Suppressor macrophage (primary cell): ENCODE measurements at places on chromosomes 16 and 17.

- DNase-seq: peak; percentile 46
Observed at GRCh38 chr16:69017036-69017783, 88.2 kb upstream of the HAS3 start.

- no peak for DNase-seq
Observed at GRCh38 chr16:14572535-14572934, 57.5 kb downstream of the PARN start.

DNA sequence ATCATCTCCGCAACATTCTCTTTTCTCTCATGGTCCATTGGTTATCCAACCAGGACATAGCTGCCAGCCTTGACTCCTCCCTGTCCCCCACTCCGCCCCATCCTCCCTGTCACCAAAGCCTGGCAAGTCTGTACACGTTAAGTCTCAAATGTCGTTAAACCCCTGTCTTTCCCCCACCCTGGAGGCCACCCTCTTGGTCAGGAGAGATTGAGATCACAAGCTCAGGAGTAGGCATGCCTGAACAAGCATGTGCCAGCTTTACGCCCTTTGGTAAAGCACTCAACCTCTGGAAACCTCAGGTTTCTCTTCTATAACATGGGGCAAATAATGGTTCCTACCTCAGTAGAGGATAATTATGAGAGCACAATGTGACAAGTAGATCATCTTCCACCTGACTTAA is 38.1 kb upstream of the CCL1 start:
- no peak for DNase-seq

DNA sequence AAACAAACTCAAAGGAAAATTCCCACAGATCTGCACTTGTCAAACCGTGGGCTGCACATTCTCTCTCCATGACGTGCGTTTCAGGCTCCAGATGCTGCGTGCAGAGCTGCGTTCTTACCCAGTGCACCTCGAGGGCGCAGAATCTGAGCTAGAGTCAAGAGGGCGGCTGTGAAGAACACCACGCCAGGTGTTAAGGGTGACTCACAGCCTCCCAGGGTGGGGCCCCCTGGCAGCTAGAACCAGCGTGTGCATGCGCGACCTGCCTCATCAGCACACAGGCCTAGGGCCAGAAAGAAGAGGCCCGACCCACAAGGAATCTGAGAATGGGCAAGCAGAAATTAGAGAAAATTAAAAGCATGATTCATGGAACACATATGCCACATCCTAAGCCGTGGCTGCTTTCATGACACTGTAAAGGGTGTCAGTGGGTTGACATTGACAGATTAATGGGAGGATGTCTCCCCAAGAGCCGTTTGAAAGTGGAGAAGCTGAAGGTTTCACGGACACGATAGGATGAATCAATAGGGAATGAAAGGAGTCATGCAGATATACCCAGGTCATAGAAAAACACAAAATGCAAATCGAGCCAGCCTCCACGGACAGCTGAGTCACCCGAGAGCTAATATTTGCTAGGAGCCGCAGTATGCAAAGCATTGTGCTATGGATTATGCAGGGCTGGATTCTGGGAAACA is 29.0 kb downstream of the MARCHF10 start:
- DNase-seq: no peak

DNA sequence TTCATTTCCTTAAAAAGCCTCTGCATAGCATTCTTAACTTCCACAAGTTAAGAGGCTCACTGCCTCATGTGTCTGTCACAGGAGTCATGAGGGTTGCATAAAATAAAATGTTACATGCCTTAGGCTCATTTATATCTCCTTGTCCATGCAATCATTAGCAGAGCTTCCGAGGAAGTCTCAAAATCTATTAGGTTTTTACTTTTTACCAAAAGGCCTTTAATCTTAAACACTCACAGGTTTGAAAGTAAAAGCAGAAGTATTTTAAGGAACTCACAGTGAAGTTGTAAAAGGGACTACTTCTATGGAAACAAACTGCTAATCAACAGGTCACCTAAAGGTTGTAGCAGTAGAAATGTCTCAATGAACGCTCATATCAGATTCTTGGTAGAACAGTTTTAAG is 5.2 kb upstream of the ATP6V0A1 start:
- DNase-seq: peak; percentile 77

DNA sequence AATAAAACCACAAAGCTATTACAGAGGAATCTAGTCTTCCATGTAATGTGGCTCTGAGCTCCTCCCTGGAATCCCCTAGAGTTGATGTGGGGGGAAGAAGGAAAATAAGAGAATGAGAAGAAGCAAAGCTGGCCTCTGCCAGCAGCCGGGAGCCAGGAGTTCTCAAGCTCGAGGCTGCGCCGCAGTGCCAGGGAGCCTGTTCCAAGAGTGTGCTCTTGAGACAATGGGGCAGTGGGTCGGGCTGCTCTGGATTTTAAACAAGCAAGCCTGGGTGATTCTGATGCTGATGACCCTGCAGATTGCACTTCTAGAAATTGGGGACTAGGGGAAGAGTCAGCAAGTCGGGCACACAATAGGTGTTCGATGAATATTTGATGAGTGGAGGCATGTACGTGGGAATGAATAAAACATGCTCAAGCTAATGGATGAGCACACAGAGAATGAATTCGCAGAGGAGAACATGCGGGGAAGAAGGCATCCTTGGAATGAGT is 119.9 kb downstream of the CMIP start:
- no peak for DNase-seq

DNA sequence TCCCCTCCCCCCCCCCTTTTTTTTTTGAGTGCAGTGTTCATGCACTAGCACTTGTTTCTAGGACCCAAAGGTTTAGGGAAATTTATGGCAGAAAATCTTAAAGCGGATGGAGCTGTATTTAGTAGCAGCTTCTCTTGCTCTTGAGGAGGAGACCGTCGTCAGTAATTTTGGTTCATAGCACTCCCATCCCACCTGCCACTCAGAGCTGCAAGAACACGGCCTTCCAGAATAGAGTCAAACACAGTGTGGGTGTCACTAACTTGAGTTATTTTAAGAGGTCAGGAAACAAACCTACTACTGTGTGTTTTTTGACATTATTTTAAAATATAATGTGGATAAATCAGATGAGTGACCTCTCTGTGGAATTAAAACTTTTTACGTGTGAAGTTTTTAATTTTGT is 37.3 kb downstream of the SEC14L1 start:
- DNase-seq: no peak

DNA sequence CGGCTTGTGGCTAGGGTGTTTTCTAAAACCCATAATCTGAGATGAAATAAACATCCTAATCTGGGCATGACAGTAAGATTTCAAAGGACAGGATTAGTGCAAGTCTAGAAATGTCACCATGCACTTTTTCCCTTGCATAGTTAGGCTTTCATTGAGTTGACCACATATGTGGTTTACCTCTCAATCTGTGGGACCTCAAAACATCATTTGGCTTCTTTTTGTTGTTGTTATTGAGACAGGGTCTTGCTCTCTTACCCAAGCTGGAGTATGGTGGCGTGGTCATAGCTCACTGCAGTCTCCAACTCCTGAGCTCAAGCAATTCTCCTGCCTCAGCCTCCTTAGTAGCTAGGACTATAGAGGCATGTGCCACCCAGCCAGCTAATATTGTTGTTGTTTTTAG is 197.8 kb downstream of the CEP112 start:
- no peak for DNase-seq

- DNase-seq: no peak
Observed at GRCh38 chr16:58057121-58057520, 31.6 kb downstream of the MMP15 start.

DNA sequence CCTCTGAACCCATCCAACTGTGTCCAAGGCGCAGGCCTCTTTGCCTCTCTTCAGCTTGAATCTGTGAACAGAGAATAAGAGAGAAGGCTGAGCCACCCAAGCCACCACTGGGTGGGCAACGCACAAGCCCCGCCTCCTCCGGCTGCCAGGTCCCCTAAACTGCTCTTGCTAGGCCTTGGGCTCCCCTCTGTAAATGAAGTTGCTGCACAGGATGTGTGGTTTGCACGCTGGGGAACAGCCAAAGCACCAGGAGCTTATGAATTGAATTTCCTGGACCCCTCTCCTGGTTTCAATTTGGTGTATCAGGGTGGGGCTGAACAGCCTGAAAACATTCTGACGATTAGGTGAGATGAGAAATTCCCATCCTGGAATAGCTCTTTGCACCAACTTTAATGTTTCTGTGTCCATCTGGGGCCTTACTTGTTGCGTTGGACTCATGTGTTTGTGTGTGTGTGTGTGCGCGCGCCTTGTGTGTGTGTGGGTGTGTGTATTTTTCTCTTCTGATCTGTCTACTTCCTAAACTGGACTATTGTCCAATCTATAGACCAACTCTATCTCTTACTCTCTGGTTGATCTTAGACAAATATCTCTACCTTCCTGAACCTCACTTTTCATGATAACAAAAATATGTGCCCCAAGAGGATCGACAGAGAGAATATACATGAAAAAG is 2.3 kb downstream of the CCL1 start:
- peak; percentile 42 for DNase-seq

DNA sequence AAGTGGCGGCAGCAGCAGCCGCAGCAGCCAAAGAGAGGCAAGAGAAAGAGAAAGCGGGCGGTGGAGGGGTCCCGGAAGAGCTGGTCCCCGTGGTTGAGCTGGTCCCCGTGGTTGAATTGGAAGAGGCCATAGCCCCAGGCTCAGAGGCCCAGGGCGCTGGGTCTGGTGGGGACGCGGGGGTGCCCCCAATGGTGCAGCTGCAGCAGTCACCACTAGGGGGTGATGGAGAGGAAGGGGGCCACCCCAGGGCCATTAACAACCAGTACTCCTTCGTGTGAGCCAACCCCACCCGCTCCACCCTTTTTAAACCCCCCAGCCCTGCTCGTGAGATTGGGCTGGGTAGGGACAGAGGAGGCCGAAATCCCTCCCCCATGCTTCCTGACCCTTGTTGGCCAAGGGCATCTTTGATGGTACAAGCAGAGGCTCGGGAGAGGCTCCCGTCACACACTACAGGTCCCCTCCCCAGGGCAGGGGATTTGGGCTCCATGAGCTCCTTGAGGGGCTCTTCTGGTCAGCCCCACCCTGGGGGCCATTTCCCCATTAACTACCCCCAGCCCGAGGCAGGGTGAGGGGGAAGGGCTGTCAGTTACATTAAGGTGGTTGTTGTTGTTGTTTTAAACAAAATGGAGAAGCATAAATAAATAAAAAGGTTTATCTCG is 4.6 kb upstream of the ATP2A1 start:
- peak; percentile 62 for DNase-seq

- DNase-seq: peak; percentile 57
Observed at GRCh38 chr17:37318931-37319594, 56.7 kb upstream of the C17orf78 start.

DNA sequence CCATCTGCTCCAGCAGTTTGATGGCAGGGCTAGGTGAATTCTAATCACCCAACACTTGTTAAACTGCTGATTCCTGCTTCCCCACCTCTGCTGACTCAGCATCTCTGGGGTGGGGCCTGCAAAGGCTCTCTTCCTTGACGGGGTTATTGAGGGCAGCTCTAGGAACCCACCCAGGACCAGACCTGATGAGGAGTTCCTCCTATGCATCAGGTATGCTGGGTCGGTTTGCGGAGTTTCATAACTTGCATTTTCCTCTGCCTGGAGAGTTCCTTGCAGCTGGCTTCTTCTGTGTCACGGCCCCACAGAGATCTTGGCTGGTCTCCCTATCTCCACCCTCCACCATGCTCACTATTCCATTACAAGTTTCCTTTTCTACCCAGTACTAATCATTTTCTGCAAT is 93.4 kb upstream of the CCL2 start:
- no peak for DNase-seq

- DNase-seq: no peak
Observed at GRCh38 chr16:26787924-26788323, 278.8 kb upstream of the C16orf82 start.

DNA sequence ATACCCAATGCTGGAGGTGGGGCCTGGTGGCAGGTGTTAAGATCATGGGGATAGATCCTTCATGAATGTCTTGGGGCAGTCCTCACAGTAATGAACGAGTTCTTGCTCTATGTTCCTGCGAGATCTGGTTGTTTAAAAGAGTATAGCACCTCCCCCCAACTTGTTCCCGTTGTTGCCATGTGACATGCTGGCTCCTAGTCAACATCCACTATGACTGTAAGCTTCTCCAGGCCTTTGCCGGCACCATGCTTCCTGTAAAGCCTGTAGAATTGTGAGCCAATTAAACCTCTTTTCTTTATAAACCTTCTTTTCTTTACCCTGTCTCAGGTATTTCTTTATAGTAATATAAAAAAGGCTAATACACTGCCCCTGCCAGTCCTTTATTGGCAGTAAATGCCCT is 33.3 kb downstream of the RANBP10 start:
- DNase-seq: peak; percentile 52

GRCh38 chr17:1577583-1578013 is 15.0 kb upstream of the PITPNA start:
- peak; percentile 83 for DNase-seq

- no peak for DNase-seq
Observed at GRCh38 chr16:63922560-63922959, 1199.3 kb downstream of the CDH11 start.

GRCh38 chr16:53611179-53611696 is 92.4 kb downstream of the RPGRIP1L start:
- DNase-seq: no peak

GRCh38 chr16:1793578-1794220 is at the start of gene IGFALS:
IGFALS (minus strand) TSS chr16:1793705; CDS start chr16:1793652, 53 bp downstream.
- no peak for DNase-seq

- DNase-seq: no peak
Observed at GRCh38 chr17:20313306-20313705, 154.0 kb downstream of the LGALS9B start.

DNA sequence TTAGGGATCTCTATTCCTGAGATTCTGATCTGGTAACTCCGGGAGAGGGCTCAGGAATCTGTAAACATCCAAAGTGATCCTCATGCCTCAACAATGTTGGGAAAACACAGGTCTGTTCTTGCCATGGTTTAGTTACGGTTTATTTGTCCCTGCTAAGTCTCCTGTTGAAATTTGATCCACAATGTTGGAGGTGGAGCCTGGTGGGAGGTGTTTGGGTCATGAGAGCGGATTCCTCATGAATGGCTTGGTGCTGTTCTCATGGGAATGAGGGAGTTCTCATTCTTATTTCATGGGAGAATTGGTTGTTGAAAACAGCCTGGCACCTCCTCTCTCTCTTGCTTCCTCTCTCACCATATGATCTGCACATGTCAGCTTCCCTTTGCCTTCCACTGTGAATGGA is 608.6 kb upstream of the GOT2 start:
- no peak for DNase-seq

DNA sequence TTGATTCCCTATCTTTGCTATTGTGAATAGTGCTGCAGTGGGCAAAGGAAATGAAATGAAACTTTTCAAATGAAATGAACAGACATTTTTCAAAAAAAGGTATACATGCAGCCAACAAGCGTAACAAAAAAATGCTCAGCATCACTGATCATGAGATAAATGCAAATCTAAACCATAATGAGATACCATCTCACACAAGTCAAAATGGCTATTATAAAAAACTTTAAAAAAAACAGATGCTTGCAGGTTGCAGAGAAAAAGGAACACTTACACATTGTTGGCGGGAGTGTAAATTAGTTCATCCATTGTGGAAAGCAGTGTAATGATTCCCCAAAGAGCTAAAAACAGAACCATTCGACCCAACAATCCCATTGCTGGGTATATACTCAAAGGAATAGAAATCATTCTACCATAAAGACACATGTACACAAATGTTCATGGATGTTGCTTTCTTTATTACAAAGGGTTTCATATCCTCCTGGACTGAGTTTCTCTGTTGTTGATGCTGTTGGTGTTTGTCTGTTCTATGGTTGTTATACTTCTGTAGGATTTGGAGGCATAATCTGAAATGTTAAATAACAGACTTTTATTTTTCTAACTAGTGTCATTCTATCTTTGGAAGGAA is 99.3 kb upstream of the SOX9 start:
- no peak for DNase-seq
